ENCODE measurements at places on chromosomes 16 and 17. TPM values are rescaled to one million over a fixed set of nuclear protein-coding genes. Genes with fewer than 3 reads are reported as not detected.

DNA sequence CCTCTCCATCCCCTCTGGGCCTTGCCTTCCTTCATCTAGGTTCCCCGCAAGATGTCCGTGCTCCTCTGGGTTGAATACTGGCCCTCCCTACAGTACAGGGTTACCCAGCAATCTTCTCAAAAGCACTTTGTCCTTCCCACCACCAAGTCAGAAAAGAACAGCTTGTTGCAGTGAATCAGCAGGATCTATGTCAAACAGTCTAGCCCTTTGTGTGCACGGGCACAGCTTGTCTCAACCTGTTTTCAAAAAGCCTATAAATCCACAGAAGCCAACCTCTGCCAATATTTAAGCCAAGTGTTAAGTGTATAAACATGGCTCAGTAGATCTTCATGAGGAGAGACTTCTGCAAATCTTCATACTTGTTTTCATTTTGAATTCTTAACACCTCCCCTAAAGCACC, 25.2 kb downstream of the C17orf67 start:
- DNase-seq: no peak

DNA sequence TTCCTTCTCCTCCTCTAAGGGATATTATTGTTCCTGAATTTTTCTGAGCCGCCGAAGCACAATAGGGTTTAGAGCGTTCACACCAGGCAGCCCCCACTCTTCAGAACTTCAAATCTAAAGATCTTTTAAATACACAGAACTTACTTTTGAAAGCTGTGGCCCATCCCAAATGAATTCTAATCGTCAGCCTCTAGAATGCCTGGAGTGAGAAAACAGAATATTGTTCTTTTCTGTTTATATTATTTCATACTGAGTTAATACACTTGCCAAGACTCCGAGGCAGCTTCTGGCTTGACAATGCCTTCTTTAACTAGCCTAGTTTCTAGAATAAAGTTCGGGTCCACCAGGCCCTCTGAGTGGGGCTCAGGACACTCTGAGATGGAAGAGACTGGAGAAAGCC, 405.6 kb downstream of the WWOX start:
- no peak for DNase-seq

DNA sequence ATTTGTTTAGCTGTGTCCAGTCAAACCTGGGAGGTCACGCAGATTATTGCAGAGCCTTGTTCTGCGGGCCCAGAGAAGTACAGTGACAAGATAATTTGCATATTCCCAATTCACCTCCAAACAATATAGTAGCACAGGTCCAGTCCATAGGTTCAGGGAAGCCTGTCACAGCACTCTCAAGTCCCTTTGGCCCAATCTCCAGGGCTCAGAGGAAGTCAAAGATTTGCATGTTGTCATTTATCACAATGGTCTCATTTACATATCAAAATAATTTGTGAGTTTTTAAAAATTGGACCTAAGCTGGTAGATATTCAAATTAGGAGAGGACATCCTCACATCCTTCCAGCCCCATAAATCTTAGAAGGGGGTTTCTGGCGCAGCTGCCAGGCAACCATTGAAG, 11.9 kb downstream of the ZBTB4 start:
- DNase-seq: no peak

CTRB2 gene
- not detected for total RNA-seq

ARHGAP44 gene
- total RNA-seq: not detected

CLEC18A gene
- total RNA-seq: 2.7 TPM

HCRT gene
- total RNA-seq: not detected

PYY gene
- total RNA-seq: not detected

KRTAP2-2 gene
- total RNA-seq: not detected
